ENCODE measurements at places on chromosomes 12 and 14.

DNA sequence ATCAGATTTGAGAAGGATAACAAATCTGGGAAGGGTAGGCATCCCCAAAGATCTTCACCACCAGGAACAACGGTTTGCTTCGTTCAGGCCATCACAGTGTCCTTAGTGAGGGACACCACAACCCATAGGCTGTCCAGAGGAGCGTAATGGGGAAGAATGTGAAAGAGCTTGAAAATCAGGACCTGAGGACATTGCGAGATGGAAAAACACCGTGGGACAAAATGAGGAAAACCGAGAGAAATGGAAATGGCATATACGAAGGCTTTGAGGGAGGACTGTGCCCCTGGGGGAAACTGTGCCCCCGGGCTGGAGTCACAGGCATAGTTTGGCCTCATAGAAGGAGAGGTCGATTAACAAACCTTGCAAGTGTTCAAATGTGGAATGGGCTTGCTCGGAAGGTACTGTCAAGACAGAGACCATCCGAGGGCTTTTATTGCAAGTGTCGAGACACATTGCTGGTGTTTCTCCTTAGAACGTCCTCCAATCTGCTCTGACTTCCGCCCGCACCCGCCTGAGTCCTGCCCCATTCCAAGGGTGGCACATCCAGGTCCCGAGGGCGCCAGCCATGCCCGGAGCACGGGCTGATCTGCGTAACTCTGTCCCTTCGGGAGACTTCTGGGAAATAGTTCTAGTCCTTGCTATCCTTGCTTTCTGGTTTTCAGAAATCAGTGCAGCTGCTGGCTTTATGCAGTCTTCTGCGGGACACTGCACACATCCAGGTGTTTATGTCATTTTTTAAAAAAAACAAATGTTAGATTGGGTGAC, 885 bp upstream of the PALS1 start:
- DNase-seq, result peak; percentile 82

DNA sequence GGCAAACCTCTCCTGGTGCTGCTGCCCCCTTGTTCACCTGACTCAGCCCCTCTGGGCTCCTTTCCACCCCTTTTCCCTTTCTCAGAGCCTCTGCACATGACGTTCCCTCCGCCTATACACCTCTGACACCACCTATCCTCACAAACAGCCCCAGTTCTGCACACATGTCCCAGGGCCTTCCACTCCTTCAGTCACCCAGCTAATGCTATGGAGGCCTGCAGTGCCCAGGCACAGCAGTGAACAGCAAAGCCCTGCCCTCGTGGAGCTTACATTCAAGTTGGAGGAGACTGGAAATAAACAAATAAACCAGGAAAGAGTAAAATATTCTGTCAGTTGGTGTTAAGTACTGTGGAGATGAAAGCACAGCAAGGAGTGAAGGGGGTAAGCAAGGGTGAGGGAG, 38.5 kb upstream of the MDM1 start:
- no peak for DNase-seq

- DNase-seq, result no peak
Measured at GRCh38 chr12:108657130-108657745, 23.5 kb upstream of the SELPLG start.

DNA sequence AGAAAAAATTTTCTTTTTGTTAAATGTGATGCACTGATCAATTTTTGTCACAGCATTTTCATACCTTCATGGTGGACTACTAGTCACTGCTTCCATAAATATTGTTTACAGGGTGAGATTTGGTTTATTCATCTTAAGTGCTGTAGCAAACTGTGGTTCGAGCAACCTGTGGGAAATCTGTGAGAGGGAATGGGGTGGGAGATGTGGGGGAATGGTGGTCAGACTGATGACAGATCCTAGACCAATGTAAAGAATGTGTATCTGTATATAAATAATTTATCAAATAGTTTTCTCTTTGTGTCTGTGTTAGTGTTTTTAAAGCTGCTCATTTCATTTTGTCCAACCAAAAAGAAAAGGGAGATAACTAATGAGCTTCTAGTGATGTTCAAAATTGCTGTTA, 26.7 kb downstream of the CSRP2 start:
- no peak for DNase-seq

DNA sequence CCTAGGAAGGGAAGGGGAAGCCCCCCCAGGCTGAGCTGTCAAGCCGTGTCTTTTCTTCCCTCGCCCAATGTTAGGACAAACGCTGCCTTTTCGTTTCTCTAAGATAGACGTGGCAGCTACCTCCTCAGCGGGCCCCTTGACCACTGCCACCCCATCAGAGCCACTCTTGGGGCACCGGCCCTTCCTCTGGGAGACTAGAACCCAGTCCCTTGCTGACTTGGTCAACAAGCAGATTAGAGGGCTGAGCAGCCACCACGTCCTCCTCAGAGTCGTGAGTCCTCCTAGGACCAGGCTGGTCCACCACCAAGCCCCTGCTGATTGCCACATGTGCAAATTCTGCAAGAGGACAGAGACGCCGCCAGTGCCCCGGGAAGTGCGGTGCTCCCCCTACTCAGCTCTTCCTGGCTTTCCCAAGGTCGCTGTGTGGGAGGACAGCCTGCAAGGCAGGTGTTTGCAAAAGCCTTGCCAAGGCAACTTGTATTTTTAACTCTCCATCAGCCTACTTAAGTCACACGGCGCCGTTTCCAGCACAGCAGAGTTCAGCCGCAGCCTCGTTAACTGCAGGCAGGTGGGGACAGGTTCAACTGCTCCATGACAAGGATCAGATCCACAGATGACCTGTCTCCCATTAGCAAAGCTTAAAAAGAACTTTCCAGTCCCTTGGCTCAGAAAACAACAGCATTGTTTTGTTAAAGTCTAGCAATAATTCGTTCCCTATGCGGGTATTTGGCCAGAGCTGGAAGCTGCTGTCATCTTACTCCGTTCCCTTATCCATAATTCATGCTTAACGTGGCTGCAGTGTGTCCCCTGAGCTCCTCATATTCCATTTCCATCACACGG, 65.6 kb downstream of the TESC start:
- DNase-seq, result peak; percentile 52

DNA sequence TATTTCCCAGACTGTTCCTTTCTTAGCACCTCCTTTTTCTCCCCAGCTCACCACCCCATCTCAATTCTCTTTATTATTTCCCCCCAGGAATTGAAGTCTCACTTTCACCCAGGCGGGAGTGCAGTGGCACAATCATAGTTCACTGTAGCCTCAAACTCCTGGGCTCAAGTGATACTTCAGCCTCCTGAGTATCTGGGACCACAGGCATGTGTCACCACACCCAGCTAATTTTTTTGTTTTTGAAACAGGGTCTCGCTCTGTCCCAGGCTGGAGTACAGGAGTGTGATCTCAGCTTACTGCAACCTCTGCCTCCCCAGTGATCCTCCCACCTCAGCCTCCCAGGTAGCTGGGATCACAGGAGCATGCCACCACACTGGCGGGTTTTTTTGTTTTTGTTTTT, 11.0 kb downstream of the RACGAP1 start:
- no peak for DNase-seq

DNA sequence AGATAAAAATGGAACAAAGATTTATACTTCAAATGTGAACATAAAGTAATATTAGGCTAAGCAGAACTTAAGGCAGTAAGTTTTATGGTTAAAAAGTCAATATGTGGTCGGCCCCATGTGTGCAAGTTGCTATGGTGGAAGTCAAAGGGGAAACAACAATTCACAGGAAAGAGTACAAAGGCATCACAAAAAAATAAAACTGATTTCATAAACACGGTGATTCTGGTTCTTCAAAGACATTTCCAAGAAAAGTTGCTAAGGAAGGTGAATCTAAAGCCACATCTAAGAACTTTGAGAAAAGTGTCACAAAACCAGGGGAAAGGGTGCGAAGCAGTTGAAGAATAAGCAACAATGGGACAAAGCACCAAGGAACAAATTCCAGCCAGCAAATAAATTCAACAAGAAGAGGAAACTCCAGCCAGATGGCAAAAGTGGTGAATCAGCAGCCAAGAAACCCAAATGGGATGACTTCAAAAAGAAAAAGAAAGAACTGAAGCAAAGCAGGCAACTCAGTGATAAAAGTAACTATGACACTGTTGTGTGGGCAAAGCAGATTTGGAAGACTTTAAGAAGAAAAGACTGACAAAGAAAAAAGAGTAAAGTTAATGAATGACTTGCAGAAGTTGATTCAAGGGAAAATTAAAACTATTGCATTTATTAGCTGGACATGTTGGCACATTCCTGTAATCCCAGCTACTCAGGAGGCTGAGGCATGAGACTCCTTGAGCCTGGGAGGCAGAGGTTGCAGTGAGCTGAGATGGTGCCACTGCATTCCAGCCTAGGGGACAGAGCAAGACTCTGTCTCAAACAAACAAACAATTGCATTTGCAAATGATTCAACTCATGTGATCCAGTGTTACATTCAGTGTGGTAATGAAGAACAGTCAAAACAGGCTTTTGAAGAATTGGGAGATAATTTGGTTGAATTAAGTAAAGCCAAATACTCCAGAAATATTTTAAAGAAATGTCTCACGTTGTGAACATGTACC, 19.5 kb downstream of the PTGDR start:
- no peak for DNase-seq

DNA sequence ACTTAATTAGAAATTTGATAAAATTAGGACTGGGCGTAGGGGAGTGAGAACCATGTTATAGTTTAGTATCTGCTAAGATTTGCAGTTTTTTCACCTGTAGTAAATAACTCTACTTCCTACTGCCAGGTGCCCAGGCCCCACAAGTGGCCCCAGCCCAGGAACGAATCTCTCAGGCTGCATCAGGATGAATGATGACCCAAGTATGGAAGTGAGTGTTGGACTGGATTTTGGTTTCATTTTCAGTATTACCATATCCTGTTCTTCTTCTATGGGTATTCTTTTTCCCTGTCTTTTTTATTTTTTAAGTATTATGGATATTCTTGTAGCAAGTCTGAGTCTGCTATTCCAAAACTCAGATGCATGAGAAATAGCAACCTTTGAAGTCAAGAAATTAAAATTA, 120.3 kb upstream of the BCAT1 start:
- no peak for DNase-seq

DNA sequence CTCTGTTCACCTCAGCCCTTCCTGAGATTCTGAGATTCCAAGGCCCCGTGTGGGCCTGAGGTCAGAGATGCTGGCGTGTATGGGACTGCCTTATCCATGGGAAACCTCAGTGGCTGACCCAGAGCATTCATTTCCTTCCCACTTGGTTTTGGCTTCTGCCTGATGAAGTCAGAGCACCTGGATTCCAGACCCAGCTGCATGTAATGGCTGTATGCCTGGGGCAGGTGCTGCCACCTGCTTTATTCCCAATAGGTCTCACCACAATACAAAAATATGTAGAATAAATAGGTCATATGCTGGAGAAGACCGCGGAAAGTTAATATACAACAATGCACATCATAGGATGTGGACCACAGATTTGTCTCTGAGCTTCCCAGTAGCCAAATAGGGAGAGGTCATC, 25.6 kb downstream of the FIGNL2 start:
- no peak for DNase-seq

GRCh38 chr12:66697404-66697803, 18.5 kb upstream of the GRIP1 start:
- no peak for DNase-seq

GRCh38 chr14:30196861-30197260, 269.2 kb upstream of the PRKD1 start:
- no peak for DNase-seq

GRCh38 chr12:82567688-82568087, 119.0 kb upstream of the TMTC2 start:
- DNase-seq, result no peak

DNA sequence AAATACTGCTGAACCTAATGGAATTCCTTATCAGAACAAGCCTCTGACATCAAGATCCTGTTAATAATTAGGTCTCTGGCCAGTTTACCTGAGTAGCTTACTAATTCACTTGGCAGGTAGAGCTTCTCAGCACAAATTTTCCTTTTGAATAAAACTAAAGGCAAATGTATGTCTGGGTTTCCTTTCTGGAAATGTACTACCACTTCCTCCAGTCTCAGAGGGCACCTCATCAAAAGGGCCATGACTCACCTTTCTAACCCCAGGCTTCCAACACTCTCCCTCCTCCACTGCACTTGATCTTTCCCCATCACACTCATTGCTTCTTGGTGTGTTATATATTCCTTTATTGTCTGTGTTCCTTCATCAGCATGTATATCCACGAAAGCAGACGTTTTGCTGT, 90.5 kb downstream of the SLC2A13 start:
- DNase-seq, result no peak

DNA sequence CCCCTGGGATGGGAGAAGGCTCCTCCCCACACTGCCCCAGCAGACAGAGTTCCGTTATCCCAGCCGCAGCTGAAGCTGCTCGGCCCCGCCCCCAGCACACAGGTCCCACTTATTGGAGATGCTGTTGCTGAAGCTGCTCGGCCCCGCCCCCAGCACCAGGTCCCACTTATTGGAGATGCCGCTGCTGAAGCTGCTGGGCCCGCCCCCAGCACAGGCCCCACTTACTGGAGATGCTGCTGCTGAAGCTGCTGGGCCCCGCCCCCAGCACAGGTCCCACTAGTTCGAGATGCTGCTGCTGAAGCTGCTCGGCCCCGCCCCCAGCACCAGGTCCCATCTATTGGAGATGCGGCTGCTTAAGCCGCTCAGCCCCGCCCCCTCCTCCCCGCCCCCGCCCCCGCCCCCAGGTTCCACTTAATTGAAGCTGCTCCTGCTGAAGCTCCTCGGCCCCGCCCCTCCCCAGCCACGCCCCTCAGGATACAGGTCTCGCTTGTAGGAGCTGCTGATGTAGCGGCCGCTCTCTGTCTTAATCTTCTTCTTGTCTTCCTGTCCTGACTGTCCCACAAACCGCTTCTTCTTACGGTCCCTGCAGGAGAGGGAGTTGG, 12.0 kb downstream of the CFAP73 start:
- no peak for DNase-seq

GRCh38 chr12:117571321-117571720, 209.9 kb upstream of the NOS1 start:
- no peak for DNase-seq

DNA sequence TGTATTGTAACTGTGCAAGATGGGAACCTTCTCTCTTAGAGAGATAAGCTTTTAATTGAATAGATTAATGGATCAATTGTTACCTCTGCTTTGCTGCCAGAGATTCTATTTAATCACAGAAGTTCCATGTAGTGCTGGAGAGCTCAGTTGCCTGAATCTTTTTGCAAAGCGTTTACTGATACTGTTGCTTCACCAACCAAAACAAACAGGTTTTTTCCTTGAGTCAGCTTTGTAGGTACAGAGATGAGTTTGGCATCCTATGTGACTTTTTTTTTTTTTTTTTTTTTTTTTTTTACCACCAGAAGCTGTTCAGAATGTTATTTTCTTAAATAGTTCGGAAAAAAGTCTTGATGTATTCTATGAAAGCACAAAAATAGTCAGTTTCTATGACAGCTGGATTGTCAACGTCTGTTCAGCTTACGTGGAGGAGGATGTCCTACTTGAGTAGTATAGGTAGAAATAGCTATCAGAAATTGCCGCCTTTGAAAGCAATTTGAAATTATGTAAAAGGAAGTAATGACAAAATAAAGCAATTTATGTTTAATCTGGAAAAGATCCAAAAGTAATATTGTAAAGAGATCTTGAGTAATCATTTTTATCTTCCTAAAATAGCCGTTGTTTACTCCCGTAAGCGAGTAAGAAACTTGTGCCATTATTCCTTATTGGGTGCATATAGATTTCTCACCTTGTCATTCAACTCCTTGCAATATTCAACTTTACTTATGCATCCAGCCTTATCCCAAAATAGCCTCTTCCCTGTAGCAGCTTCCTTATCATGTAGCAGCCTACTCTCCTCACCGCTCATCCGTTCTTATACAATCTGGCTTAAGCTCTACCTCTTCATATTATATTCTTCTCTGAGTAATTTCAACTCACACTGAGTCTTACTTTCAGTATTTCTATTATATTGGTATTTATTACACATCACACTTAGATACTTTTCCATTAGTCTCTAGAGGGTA, 5.2 kb downstream of the LRRK2 start:
- no peak for DNase-seq

- no peak for DNase-seq
Measured at GRCh38 chr12:88549929-88550328, 30.3 kb downstream of the KITLG start.

- DNase-seq, result no peak
Measured at GRCh38 chr12:106914796-106915634, 40.7 kb upstream of the TMEM263 start.
